DMS 273 treated with DMSO at 0.1 percent for 48 hours (cell line): ENCODE measurements at places on chromosomes 6 and 20.

DNA sequence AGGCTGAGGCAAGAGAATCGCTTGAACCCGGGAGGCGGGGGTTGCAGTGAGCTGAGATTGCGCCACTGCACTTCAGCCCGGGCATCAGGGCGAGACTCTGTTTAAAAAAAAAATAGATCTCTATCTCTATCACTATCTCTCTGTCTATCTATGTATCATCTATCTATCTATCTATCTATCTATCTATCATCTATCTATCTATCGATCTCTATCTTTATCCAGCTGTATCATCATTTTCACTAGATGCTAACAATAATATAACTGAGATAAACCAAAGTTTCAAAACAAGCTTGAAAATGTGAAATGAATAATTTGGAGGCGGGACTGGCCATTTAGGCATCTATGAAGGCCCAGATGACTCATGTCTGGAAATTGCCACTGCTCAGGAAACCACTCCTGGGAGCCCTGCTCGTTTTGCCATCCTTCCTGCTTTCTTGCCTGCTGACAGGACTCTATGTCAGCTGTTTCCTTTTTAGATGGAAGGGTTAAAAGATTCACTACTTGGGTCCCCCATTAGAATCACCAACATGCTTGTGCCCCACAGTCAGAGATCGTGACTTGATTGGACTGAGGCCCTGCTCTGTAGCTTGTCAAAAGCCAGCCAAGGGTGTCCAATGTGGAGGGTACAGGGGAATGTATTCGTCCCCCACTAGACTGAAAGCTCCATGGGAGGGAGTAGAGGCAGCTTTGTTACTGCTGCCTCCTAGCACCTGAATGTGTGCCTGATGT is 61.7 kb downstream of the UTRN start:
- no peak for DNase-seq

- DNase-seq = peak; percentile 82
These were observed 14.3 kb downstream of the ID4 start for GRCh38 chr6:19851241-19852089.

GRCh38 chr6:36679043-36679833 is 724 bp downstream of the CDKN1A start:
- DNase-seq = no peak

GRCh38 chr20:34713194-34713943 is 9.2 kb downstream of the TP53INP2 start:
- peak; percentile 70 for DNase-seq

- no peak for DNase-seq
These were observed 69.9 kb upstream of the DOK5 start for GRCh38 chr20:54405540-54405939.

DNA sequence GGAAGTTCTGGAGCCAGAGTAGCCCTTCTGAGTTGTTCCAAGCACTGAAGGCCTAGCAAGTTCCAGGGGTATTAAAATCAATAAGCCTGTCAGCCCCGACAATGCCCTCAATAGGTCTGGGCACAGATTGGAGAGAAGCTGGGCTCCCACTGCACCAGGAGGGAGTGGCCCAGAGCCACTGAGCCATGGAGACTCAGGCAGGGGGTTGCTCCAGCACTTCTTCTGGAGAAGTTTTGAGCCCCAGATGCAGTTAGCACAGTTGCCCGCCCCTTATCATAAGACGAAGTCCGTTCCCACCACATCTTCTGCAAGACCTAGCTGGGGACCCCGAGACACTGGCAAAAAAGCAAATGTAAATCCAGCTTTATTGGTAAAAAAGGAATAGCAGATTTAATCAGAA is 13.0 kb downstream of the DEFB132 start:
- no peak for DNase-seq

DNA sequence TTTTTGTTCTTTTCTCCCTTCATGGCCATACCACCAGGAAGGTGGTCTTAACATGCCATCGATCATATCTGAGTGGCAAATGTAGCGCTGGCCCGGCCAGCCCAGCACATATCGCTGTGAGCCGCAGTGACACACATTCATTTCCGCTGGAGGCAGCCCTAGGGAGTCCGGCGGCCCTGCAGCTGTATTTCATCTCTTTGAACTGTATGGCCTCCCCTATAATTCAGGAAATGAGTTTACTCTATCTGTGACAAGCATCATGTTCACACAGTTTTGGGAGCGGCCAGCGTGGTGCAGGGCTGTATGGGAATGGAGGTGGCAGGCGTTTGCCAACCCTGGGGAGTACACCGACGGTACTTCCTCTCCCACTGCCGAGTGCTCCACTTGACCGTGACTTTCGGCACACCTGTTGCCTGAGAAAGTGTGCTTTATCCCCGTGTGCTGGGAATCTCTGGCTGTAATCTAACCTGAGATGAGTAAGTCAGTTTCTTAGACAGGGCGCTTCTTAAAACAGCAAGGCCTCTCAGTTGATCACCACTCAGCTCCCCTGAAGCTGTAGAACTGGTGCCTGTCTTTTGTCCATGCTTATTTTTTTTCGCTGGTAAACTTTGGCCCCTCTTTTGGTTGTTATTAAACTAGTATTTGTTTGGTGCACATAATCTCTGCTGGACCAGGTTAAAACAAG is 257.1 kb upstream of the TAB2 start:
- DNase-seq = no peak

DNA sequence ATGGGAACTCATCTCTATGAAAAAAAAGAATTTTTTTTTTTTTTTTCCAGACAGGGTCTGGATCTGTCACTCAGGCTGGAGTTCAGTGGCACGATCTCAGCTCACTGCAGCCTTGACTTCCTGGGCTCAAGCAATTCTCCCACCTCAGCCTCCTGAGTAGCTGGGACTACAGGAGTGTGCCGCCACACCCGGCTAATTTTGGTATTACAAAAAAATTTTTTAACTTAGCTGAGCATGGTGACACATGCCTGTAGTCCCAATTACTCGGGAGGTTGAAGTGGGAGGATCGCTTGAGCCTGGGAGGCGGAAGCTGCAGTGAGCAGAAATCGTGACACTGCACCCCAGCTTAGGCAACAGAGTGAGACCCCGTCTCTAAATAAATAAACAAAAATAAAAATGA is 7.5 kb downstream of the DEF6 start:
- no peak for DNase-seq

DNA sequence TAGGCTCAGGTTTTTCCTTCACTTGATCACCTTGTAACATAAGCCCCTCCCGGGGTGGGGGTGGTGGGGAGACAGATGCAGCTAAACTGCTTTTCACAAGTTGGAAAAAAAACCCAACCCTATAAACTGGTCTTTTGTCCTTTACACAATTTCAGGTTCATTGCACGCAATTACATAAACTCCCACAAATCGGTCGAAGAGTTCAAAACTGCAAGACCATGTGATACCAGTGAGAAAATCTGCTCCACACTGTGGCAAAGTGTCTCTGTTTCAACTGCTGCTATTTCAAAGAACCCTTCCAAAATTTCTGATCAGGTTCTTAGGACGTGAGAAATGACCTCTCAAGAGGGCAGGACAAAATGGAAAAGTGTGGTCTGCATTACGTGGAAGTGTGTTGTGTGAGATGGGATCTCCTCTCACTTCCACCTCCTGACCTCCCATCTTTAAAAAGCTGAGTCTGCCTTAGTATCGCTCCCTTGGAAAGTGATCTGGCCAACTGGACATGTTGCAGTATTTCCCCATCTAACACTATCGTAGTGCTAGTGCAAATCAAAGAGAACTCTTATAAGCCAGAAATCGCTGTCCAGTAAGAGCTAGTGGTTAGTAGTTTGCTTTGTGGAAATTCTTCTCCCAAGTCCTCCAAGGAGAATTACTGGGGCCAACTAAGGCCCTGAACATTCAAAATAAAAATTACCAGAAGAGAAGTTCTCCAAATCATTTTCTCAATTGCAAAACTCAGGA is 60.1 kb downstream of the PRND start:
- DNase-seq = no peak

DNA sequence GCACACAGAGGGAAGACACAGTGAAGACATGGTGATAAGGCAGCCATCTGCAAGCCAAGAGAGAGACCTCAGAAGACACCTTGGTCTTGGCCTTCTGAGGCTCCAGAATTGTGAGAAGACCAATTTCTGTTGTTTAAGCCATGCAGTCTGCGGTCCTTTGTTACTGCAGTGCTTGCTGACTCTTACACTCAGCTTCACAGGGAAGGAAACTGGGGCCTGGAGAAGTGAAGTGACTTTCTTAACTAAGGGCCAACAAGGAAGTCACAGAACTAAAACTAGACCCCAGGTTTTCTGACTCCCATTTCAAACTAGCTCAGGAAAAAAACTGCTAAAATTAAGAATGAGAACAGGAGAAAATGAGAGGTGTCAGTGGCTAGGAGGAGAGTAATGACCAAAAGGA is 74.3 kb downstream of the TNFRSF21 start:
- no peak for DNase-seq

GRCh38 chr6:15464211-15464725 is 198.6 kb downstream of the DTNBP1 start:
- DNase-seq = no peak

DNA sequence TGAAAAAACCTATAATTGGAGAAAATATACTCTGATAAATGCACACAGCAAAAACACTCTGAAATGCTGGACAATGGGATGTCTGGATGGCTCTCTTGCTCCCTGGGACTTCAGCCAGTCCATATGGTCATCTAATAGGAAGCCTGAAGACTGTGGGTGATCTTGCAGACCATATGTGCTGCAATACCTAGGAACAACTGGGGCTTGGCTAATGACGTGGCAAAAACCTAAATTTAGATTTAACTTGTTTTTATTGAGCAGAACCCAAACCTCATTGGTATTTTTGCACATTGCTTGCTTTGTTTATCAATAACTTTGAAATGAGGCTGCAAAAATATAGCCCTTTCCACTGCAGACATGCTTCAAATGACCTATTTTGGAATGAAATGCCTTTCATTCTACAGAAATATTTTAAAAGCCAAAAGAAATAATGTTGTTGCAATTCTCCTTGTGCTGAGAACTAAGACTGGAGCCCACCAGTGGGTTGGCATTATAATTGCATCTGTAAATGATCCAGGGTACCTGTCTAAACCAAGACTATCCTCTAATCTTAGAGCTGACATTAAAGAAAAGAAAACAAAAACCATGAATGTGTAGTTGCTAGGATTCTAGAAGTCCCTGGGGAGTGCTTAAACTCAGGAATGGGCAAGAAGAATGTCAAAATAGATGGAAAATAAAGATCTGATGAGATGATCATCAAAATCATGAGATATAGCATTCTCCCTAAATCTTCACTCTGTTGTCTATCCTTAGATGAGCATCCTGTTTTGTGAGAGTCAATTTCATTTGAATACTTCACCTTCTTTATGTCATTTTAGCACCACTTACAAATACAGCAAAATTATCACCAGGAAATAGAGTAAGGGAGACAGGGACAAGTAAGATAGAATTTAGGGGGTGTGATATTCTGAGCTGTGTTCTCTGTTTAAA is 152.1 kb upstream of the RIMS1 start:
- no peak for DNase-seq

GRCh38 chr20:23159256-23159946 is 73.3 kb upstream of the CD93 start:
- DNase-seq = no peak

DNA sequence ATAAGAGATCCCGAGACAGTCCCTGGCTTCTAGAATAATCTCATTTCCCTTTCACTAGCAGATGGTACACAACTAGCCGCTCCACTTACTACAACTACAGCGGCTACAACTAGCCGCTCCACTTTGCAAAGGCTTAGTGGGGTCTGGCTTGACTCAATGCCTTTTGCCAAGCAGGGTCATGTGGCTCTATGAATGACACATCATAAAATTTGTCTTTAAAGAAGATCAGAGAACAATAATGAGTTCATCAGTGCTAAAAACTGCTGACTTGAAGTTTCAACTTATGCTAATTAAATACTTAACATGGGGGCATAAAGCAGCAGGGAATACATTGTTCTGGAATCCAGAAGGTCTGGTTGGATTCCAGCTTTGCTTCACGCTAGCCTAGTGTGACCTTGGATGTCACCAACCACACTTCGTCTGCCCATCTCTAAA is 2.0 kb upstream of the MICAL1 start:
- DNase-seq = no peak

GRCh38 chr6:16180696-16181438 is 52.0 kb downstream of the MYLIP start:
- no peak for DNase-seq

DNA sequence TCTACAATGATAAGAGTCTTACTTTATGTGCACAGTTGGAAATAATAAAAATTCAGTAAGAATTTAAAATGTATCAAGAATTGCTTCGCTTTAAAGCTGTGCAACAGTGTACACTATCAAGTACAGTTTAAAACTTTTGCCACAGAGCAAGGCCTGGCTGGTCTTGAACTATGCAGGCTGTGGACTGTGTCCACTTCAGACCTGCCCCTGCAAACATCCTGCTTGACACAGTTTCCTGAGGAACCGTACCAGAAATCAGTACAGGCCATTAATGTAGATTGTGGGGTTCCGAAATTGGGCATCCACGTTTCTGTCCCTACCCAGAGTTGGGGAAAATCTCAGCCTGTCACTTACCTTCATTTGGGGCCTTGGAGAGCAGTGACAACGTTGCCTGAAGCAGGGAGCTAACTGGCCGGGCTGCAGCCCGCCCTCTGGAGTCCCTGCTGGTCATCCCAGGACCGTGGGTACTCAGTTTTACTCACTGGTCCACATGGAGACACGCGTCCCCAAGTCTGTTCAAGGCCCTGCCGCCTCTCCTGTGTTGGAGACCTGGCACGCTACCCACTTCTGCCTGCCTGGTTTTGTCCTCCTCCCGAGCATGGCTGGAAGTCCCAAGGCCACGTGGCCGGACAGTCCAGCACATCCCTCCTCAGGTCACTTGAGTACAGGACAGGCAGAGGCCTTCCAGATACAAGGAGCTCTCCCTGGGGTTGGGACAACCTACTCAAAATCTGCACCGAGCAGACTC is 8.4 kb downstream of the NINL start:
- no peak for DNase-seq

GRCh38 chr6:162733489-162733888 is 5.7 kb downstream of the PACRG start:
- DNase-seq = no peak

- no peak for DNase-seq
These were observed 435 bp downstream of the KIFC1 start for GRCh38 chr6:33391922-33392594.

- DNase-seq = no peak
These were observed 184.0 kb downstream of the PDE7B start for GRCh38 chr6:136035378-136036070.

- DNase-seq = no peak
These were observed 15.7 kb upstream of the MRAP2 start for GRCh38 chr6:84017709-84018452.

DNA sequence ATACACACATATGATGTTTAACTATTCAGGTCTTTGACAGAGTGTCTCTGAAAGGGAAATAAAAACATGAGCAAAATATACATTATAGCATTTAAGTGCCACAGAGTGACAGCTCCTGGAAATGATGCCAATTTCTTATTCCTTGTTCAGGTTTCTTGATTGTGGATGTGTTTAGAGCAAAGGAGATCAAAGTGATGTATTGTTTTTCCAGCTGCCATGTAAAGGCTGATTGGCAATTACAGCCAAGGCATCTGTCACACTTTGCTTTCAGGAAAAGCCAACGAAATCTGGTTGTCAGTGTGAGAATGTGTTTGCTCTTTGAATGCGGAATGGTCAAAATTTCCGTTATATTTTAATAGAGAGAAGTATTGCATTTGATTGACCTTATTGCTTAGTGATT is 347.8 kb upstream of the FLRT3 start:
- no peak for DNase-seq

- no peak for DNase-seq
These were observed 740.7 kb downstream of the DHX35 start for GRCh38 chr20:39702701-39703349.

- no peak for DNase-seq
These were observed 38.0 kb downstream of the RWDD2A start for GRCh38 chr6:83231146-83231545.

- DNase-seq = no peak
These were observed 61.3 kb downstream of the SYNJ2 start for GRCh38 chr6:158043008-158043407.
